ENCODE measurements at places on chromosomes 12 and 14.

DNA sequence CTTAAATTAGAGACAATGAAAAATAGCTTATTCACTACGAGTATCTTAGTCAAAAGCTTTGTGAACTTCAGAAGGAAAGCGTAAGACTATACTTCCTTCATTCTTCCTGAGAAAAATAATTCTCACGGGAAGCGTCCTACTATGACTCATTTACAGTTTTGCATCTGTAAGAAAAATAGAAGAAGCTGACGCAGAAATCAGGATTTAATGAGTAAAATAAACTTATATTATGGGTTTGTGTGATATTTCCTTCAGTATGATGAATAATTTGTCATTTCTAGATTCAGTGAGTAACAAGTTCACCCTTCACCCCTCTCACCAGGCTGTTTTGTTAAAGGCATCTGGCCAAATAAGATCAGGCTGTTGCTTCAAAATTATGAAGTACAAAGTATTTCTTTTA is 17.8 kb upstream of the PDE3A start:
- DNase-seq: no peak

- no peak for DNase-seq
Observed at GRCh38 chr14:34766060-34766459, 51.7 kb upstream of the CFL2 start.

DNA sequence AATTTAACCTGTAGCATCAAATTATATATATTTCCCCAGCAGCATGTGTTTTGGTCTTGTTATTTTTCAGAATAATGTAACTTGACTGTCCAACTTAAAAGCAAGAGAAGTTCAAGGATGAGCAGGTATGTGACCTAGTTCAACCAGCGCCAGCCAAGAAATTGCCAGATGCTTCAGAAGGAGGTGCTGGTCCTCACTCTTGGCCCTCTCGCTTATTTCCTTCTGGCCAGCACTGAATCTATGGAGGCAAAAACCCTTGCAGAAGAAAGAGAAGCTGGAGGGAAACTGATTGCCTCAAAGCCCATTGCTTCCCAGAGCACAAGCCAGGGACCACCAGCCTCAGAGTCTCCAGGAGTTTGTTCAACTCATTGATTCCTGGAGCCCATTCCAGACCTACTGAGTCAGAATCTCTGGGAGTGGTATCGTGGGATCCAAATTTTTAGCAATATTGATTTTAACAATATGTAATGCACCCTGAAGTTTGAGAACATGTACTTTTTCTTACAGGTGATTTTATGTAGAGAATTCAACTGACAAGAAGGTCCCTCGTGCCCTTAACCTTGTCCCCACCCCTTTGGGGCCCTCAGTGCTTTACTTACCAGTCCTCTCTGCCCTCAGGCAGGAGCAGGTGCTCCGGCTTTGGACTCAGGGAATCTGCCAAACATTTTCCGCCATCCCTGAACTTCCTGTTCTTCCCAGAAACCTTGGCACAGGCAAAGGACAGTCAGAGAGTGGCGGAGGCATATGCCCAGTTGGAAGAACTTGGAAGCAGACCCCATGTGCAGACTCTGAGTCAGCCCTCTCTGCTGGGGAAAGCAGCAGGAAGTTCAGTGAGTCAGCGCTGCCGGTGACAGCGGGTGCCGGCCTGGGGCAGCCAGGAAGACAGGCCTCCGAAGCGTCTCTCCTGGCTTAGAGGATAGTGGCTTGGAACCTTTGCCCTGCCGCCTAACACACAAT is 10.4 kb downstream of the BEST3 start:
- DNase-seq: peak; percentile 15

DNA sequence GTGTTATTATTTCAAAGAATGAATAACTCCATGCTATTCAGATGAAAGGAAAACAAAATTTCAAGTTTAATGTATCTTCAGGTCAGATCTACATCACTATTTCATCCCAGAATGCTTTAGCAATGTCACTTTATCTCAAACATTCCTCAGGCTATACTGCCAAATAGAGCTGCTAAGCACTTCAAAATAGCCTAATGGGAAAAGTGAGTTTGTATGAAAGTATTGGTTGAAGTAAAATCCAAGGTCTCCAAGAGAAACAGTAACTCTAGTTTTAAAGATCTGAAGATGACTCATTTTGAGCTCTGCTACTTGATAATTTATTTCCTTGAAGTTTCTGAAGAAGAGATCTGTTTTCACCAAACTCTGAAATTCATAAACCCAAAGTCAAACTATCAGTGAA is 466.2 kb upstream of the FOXG1 start:
- DNase-seq: no peak

- DNase-seq: no peak
Observed at GRCh38 chr14:105943973-105944602, 417.7 kb downstream of the TMEM121 start.

DNA sequence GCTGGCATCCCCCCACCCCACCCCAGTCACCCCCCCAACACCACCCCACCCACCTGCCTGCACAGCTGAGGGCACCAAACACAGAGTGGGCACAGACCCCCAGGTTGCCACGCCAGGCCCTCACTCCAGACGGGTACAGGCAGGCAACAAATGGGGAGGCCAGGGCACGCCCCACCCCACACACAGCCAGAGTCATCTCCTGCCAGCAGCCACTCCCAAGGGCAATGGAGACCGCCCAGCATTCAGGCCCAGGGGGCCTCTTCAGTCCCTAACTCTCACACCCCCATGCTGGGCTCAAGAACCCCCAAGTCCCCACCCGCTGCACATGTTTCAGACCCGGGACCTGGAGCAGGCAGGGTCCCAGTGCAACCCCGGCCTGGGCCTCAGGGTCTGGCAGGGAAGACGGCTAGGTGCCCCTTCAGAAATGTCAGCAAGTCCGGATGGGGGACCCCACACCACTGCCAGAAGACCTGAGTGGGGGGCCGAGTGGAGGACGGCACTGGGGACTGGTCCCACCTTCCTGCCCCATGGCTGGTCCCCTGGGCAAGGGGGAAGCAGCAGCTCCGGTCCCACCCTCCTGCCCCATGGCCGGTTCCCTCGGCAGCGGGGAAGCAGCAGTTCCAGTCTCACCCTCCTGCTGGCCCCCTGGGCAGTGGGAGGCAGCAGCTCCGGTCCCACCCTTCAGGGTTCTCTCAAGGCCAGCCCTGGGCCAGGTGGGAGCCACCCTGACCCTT is 11.9 kb downstream of the AKT1 start:
- DNase-seq: no peak

DNA sequence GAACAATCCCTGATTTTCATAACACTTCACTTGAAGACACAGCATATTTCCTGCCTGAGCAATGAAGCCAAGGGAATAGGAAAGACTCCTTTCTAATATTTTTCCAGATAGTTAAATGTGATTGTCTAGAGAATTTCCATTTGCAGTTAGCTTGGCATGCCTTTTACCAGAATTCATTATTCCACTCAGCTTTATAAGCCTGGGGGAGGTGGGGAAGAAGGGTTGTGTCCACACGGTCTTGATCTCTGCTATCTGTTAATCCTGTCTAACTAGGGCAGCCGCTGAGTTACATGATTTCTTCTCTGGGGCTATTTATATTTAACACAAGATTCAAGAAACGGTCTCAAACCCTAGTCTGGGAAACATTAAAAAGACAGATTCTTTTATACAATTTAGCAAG is 146.6 kb upstream of the FSCB start:
- no peak for DNase-seq

GRCh38 chr12:4719821-4720636 is at the start of gene GALNT8:
TSS of gene GALNT8 (plus strand) at chr12:4720400. CDS start at chr12:4720678, 278 bp downstream.
- no peak for DNase-seq

DNA sequence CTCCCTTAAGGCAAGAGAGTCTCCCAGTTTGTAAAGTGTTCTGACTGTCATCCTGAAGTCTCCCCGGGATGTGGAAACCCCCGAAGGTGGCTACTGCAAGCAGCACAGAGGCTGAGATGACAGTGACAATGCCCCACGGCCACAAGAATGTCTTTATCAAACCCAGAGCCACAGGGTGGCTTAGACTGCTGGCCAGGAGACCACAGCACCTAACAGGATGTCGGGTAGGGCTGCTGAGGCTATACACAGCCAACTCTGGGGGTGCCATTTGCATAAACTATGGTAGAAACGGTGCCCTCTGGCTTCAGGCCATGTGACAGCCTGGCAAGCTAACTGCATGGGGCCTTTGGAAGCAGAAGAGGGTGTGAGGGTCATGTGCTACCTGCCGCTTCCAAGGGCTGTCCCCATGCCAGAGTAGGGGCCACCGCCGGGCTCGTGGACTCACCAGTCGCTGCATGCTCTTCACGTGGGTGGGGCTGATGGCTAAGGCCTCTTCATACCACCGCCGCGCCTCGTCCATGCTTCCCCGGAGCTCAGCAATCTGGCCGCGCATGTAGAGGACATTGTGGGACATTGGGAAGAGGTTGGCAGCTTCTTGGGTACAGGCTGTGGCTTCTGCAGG is 180.9 kb downstream of the CALM1 start:
- DNase-seq: no peak
